ENCODE measurements at places on chromosomes 12 and 14.

DNA sequence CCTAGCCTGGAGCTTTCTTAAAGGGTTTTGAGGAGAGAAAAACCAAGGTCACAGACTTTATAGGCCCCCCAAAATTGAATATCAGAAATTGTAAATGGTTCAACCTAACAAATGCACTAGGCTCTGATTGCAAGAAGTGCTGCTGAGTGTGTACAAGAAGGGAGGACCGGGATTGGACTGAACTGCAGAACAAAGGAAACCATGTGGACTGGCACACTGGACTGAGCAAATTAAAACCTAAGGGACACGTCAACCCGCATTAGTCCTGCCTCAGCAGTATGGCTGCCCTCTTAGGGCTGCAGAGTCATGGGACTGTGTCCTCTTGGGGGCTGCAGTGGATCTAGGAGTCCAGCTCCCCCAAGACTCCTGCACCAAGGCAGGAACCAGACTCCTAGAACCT lies 842 bp upstream of the CISTR start:
- DNase-seq, result no peak

GRCh38 chr12:63905544-63905943 lies 61.0 kb downstream of the SRGAP1 start:
- no peak for DNase-seq

- no peak for DNase-seq
Observed at GRCh38 chr14:105588236-105588860, 62.0 kb downstream of the TMEM121 start.

- DNase-seq, result no peak
Observed at GRCh38 chr12:93348575-93349435, 28.9 kb upstream of the NUDT4 start.

DNA sequence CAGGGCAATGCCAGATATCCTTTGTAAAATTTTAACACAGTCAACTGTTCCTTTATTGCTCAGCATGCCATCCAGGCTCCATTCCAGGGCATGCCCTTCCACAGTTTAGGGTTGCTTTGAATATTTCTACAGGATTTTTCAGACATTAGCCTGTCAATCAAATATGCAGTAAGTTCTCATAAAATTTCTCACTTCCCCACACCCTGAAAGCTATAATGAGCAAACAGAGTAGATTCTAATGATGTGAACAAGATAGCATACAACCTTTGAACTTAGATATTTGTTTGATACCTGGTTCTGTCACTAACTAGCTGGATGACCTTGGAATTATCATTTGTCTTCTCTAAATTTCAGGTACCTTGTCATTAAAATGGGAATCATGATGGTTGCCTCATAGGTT lies 251.2 kb downstream of the SYT1 start:
- no peak for DNase-seq

- no peak for DNase-seq
Observed at GRCh38 chr14:69610874-69611171, 573 bp upstream of the SUSD6 start.

DNA sequence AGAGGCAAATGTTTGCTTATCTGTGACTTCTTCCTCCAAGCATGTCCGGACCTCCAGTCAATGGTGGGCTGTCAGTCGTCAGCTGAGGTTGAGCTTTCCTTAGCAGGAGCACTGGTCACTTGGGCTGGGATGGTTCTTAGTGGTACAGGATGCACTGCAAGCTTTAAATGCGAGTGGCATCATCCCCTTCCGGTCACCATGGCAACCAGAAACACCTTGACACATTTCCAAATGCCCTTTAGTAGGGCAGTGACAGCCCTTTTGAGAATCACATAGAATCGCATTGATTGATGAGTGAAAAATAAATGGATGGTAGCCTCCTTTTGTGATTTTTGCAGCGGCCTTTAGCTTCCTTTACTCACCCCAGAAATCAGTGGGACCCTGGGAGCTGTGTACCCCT lies 24.1 kb downstream of the NTF3 start:
- DNase-seq, result no peak

GRCh38 chr14:21965042-21965441 lies 291.4 kb upstream of the OR4E1 start:
- DNase-seq, result no peak

GRCh38 chr12:82357340-82357739 lies 847 bp downstream of the CCDC59 start:
- no peak for DNase-seq

GRCh38 chr12:67354966-67355365 lies 85.8 kb downstream of the CAND1 start:
- DNase-seq, result no peak

- no peak for DNase-seq
Observed at GRCh38 chr12:22835431-22835830, 210.5 kb downstream of the ETNK1 start.

- no peak for DNase-seq
Observed at GRCh38 chr12:53181935-53182334, 1.2 kb upstream of the CSAD start.

DNA sequence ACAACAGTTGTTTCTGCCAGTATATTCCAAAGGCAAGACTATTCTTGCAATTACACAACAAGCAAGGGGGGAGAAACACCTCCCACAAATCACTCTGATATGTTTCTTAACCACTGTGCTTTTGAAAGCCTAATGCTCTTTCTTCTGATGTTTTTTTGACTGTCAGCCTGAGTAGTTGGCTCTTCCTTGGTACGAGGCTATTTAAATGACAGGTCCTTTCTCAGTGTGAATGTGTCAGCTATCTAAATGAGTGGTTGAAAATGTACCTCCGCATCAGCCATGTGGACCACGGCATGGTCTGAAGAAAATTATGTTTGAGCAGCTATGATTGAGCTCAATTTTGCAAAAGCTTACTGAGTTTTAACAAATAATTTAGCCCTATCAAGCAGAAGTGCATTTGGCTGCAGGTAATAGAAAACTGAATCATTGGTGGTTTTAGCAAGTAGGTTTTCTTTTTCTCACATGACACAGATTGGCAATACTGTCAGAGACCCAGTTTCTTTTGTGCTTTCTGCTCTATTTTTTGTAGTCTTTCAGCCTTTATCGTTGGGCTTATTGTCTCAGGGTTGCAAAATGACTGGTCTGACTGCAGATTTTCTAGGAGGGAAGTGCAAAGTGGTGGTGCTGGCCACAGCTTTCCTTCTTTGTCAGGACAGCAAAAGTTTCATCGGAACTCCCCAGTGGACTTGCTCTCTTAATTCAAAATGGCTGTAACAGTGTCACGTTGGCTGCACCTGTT lies 162.8 kb downstream of the RGS6 start:
- no peak for DNase-seq

GRCh38 chr12:10661338-10661737 lies 12.5 kb downstream of the STYK1 start:
- DNase-seq, result no peak

- DNase-seq, result no peak
Observed at GRCh38 chr14:101397206-101397605, 164.1 kb upstream of the DIO3 start.

GRCh38 chr14:78933948-78934524 lies 763.9 kb downstream of the NRXN3 start:
- DNase-seq, result peak; percentile 34

- DNase-seq, result no peak
Observed at GRCh38 chr12:93593843-93594242, 21.4 kb downstream of the SOCS2 start.

GRCh38 chr14:104746934-104747481 lies 5.9 kb upstream of the SIVA1 start:
- DNase-seq, result no peak

DNA sequence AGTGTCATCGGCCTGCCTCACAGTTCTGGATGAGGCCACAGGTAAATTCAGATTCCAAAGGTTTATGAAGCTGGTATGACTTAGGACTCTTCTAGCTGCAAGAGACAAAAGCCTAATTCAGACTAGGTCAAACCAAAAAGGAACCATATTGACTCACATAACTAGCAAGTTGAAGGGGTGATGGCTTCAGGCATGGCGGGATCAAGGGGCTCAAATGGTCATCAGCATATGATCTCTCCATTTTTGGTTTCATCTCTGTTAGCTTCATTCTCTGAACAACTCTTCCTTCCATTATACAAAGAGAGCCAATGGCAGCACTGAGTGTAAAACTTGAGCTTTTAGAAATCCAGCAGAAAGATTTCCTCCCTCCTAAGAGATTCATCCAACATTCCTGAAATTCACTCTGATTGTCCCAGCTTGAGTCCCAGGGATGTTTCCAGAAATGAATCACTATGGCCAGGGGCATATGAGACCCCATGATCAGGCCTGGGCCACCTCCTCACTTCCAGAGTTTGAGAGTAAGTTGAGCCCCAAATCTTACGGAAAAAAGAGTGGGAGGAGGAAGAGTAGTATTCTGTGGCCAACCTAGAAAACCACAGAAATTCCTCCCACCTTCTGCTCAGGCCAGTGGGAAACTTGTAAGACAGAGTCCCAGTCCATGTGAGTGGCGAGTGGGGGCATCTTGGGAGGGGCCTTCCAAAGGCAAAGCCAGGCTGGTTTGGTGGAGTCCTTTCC lies 2.0 kb upstream of the MAP1LC3B2 start:
- DNase-seq, result peak; percentile 30

DNA sequence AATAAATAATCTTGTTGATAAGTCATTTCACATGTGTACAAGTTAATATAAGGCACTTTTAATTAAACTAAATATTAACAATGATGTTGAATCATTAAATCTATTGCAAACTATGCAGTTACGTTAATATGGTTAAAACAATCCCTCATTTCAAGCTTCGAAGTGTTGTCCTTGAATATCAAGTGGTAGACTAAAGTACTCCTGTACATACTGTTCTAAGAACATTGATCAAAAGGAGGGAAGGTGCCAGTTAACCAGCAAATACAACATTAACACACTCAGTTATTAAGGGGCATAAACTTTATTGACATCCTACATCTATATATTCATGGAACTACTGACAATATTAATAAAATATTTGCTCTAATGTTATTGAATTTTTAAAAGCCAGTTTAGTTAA lies 8.7 kb downstream of the BCAT1 start:
- no peak for DNase-seq

DNA sequence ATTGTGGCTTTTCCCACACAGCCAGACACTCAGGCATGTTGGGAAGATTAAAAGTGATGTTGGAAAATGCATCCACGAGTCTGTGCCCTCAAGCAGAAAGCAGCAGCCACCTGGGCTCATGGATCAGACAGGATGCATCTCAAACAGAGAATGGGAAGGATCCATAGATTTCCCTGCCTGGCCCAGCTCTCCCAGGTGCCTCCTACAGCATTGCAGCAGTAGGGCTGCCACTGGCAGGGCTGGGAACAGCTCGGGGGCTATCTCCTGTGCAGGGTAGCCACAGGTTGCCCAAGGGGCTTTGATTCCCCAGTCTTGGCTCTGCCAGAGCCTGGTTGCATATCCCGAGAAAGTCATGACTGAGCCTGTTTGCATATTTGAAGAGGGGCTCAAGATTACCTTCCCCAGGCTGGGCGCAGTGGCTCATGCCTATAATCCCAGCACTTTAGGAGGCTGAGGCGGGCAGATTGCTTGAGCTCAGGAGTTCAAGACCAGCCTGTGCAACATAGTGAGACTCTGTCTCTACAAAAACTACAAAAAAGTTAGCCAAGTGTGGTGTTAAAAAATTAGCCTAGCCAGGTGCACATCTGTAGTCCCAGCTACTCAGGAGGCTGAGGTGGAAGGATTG lies 19.5 kb downstream of the C14orf132 start:
- no peak for DNase-seq

- no peak for DNase-seq
Observed at GRCh38 chr14:73455294-73455693, 3.1 kb downstream of the NUMB start.

DNA sequence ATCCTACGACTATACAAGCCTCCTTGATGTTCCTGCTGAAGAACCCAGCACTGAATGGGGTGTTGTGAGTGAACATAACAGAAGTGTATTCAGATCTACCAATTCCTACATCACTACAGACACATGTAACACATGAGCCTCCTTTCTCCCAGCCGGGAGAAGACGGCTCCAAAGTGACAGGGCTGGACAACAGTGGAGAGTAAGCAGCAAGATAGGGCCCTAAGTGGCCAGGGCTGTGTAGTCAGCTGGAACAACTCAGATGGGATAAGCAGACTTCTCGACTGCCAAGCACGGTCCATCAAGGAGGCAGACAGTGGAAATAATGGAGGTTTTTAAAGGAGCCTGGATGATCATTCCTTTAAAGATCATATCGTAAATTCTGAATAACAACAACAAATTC lies 73.5 kb downstream of the TTC7B start:
- DNase-seq, result no peak

DNA sequence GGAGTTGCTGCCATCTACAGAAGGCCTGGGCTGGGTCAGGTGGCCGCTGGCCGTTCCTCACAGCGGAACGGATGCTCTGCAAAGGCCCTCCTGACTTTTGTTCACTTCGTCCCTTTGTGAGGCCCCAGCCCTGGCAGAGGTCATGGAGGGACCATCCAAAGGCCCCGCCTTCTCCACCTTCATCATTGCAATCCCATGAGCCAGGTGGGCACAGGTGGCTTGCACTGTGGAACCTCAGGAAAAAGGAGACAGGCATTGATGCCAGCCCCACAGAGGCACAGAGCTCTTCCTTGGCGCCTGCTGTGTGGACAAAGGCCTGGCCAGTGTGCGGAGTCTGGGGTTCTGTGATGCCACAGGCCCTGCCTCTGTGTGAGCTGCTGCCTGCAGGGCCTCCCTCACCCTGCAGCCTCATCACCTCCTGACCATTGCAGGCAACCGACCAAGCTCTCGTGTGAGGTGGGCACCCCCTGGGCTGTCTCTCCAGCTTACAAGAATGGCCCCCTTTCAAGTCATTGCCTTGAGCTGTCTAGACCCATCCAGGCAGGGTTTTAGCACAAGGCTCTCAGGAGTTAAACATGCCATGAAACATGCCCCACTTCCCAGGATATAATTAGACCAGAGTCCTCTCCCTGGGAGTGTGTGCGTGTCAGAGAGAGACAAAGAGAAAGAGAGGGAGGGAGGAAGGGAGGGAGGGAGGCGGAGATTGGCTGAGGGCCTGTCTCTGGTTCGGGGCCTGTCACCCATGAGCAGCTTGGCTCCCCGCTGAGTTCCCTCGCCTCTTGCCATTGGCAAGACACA lies 19.3 kb downstream of the NFKBIA start:
- DNase-seq, result no peak

DNA sequence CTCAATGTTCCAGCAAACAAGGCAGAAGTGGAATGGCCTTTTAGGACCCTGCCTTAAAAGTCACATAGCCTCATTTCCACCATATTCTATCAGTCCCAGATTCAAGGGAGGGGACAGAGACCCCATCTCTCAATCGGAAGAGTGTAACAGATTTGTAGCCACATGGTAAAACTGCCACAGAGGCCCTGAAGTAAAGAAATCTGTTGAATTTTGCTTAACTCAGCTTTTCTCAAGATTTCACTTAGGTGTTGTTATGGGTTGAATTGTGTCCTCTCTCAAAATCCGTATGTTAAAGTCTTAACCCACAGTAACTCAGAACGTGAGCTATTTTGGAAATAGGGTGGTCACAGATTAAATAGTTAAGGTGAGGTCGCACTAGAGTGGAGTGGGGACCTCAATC lies 22.7 kb upstream of the CCDC60 start:
- no peak for DNase-seq

- DNase-seq, result peak; percentile 47
Observed at GRCh38 chr12:46455648-46456352, 83.2 kb upstream of the SLC38A2 start.
